Large intestine (tissue), 12 donors: ENCODE measurements at places on chromosomes 7 and 10. TPM values are rescaled to one million over a fixed set of nuclear protein-coding genes. Genes with fewer than 3 reads are reported as not detected.

GLI3 gene
- 5.4 TPM for polyA plus RNA-seq

LAMB4 gene
- 0.42 TPM for polyA plus RNA-seq

FLNC gene
- 53.3 TPM for polyA plus RNA-seq

A1CF gene
- 39.6 TPM for polyA plus RNA-seq

LMOD2 gene
- 0.24 TPM for polyA plus RNA-seq

COL13A1 gene
- 9.6 TPM for polyA plus RNA-seq

EN2 gene
- not detected for polyA plus RNA-seq

TMEM270 gene
- polyA plus RNA-seq: 0.10 TPM

CYP2C19 gene
- polyA plus RNA-seq: 26.9 TPM

MYH16 gene
- 0.01 TPM for polyA plus RNA-seq

MUC3A gene
- 127 TPM for polyA plus RNA-seq

CARD11 gene
- 4.8 TPM for polyA plus RNA-seq

GAD2 gene
- polyA plus RNA-seq: 1.7 TPM

CPA4 gene
- 7.9 TPM for polyA plus RNA-seq

OR2A5 gene
- polyA plus RNA-seq: under 0.01 TPM
